Cerebellar nuclear complex (tissue), 1 donor: ENCODE measurements at places on chromosomes 16 and 17.

DNA sequence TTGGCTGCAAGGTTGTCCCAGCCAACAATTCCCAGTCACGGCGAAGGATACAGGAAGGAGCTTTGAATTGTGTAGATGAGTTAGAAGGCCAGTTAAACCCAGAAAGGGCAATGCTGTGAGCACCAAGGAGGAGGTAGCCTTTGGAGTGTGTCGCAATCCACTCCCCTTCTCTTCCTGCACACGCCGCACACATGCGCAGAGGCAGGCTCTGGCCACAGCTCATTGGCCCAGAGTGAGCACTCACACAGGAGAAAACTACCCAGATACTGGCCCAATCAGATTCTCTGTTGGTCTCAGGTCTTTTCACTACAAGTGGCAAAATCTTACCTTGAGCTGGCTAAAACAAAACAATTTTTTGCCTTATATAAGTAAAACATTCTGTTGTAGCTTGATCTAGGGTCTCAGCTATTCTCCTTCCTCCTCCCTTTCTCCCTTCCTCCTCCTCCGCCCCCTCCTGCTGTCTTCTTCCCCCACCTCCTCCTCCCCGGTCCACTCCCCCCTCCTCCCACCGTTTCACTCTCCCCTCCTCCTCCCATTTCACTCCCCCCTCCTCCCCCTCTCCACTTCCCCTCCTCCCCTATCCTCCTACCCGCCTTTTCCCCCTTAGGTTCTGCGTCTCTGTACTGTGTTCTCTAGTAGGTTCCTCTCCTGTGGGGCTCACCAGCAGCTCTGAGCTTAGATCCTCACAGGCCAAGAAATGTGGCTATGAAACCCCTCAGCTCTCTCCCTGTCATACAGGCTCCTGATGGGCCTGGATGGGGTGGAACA is 344.9 kb downstream of the CPPED1 start:
- DNase-seq, result no peak

- DNase-seq, result no peak
Observed at GRCh38 chr17:46003907-46004748, 5.1 kb downstream of the STH start.

- no peak for DNase-seq
Observed at GRCh38 chr17:15348021-15348420, 6.6 kb upstream of the TEKT3 start.

GRCh38 chr16:86619239-86619794 is 41.0 kb downstream of the FOXL1 start:
- no peak for DNase-seq

GRCh38 chr16:81668243-81669097 is 110.6 kb upstream of the PLCG2 start:
- DNase-seq, result no peak

GRCh38 chr17:69967910-69968411 is 107.1 kb upstream of the KCNJ16 start:
- no peak for DNase-seq

DNA sequence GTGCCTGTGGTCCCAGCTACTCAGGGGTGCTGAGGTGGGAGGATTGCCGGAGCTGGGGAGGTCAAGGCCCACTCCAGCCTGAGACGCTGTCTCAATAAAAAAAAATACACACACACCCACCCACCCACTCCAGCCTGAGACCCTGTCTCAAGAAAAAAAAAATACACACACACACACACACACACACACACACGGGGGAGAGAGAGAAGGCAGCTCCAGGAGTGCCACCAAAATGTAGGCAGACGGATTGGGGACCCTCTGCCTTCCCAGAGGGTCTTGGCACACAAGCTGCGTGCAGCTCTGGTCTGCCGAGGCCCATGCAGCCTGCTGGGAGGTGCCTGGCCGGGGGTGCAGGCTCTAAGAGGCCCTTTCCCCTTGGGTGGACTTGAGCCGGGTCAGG is 5.9 kb upstream of the NUDT16L1 start:
- DNase-seq, result no peak

DNA sequence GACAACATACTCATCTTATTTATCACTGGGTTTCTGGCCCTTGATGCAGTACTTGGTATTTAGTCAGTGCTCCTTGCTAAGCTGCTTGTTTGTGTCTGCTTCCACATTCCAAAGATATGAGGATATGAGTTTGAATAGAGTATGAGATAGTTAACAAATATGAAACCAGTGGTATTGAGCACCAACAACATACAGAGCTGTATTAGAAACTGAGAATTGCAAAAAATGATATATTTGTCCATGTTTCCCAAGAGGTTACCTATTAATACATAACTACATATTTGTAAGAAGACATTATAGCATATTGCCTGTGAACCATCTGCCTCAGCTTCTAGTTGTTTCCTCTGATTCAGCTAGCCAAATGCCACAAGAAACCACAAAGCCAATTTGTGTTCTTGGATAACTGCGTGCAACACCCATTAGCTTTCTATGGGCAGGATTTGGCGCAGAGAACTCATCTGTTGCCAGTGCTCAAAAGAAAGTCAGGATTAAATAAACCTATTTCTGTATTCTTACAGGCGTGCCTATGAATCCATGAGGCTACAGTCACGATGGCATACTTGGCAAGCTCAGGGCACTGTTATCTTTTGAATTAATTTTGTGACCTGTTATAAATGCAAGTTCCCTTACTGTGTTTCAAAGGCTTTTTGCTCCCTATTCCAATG is 194.4 kb downstream of the MAP2K6 start:
- DNase-seq, result no peak

DNA sequence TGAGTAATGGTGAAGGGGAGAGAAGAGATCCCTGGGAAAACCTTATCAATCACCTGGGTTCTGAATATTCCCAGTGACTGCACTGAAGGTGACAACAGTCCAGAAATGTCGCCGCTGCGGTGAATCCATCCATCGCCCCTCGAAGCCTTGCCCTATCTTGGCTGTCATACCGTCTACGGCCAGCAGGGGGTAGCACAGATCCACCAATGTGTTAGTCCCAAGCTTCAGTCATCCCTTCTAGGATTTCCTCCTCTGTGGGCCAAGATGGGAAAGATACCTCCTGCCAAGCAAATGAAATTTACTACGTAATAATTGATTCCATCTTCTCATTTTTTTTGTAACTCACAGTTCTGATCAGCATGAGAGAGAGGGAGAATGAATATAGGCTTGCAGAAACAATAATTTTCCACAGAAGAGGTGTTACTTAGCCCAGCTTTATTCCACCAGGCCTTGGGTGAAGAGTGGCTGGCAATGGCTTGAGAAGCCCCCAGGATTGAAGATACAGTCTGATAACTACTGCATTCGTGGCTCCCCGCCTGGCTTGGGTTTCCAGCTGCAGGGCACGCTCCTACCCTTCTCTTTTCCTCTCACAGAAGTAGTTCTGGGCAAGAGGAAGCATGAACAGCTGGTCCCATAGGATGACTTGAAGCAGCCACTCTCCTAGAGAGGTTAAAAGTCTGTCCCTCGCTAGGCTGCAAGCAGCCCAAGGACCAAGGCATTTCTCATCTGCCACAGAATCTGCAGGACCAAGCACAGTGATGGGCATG is 2.6 kb upstream of the FMNL1 start:
- DNase-seq, result peak; percentile 73

DNA sequence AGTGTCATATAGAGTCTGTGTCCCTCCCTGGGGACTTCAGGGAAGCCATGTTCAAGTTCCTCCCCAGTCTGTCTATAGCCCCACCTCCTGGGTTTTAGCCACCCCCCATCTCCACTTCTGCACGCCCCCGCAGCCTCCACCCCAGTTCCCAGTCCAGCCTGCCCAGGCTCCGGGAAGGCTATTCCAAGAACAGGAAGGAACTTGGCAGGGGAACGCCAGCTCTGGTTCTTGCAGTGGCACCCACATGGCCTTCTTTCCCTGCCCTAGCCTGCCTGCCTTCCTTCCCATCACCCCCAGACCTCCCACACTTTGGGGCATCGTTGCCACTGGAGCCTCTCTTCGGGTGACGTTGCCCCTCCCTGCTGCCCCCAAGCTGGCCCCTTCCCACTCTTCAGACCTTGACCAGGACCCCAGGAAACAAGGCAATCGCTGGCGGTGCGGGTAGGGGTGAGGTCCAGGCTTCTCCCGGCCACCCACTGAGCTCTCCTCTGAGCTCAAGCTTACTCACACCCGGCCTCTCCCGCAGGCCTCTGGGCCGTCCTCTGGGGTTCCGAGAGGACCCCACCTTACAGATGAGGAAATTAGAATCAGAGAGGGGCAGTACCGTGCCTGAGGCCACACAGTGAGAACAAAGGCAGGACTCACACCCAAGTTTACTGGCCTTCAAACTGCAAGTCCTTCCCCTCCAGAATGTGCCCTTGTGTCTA is 9.2 kb upstream of the CES4A start:
- DNase-seq, result no peak

- no peak for DNase-seq
Observed at GRCh38 chr17:33192951-33193911, 99.9 kb downstream of the ASIC2 start.

GRCh38 chr17:1095090-1095852 is 84.5 kb downstream of the ABR start:
- DNase-seq, result no peak

GRCh38 chr17:44572801-44573200 is 15.5 kb downstream of the FZD2 start:
- DNase-seq, result no peak

GRCh38 chr17:56884483-56885311 is 29.2 kb downstream of the TRIM25 start:
- no peak for DNase-seq

DNA sequence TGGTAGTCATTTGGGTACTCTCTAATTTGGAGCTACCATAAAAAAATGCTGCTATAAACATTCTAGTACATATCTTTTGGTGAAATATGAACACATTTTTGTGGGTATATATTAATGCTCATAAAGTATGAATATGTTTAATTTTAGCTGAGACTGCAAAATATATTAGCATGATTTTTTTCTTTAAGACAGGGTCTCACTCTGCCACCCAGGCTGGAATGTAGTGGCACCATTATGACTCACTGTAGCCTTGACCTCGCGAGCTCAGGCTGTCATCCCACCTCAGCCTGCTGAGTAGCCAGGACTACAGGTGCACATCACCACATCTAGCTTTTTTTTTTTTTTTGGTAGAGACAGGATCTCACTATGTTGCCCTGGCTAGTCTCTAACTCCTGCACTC is 371.7 kb downstream of the SOX9 start:
- DNase-seq, result no peak

DNA sequence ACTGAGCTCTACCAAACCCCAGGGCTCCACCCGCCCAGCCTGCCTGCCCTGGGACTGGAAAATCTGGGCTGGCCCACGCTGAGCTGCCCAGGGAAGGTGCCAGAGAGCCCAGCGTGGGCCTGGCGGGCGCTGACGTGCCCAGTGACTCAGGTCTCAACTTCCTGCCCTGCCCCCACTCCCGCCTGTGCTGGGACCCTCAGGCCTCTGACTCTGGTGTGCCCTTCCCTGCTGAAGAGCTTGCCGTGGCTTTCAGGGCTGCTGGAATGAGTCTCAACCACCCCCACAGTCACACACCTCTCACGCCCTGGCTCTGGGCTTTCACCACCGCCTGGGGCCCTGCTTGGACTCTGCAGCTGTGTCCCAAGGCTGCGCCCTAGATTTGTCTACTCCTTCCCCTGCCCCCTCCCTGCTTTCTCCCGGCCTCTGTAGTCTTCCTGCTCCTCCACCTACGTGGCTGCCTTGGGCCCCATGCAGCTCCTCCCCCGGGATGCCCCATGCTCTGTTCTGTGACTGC is 10.4 kb downstream of the LLGL1 start:
- no peak for DNase-seq

GRCh38 chr17:61235827-61236197 is 163.8 kb upstream of the TBX2 start:
- DNase-seq, result no peak

GRCh38 chr16:19291475-19291874 is 5.9 kb downstream of the CLEC19A start:
- DNase-seq, result no peak

GRCh38 chr17:79947351-79948031 is 88.2 kb downstream of the TBC1D16 start:
- DNase-seq, result no peak

DNA sequence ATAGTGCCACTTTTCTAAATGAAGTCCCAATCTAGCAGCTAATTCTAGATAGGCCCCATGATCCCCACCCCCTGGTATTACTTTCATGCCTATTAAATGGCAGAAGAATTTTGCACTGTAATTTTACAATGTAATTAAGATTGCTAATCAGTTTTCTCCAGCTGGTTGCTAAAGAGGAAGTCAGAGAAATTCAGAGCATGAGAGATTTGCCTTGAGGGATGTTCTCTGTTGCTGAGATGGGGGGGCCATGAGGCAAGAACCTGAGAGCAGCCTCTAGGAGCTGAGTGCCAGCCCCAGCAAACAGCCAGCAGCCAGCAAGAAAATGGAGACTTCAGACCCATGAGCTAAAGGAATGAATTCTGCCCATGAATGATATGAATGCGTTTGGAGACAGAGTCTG is 38.9 kb downstream of the SHCBP1 start:
- DNase-seq, result no peak

DNA sequence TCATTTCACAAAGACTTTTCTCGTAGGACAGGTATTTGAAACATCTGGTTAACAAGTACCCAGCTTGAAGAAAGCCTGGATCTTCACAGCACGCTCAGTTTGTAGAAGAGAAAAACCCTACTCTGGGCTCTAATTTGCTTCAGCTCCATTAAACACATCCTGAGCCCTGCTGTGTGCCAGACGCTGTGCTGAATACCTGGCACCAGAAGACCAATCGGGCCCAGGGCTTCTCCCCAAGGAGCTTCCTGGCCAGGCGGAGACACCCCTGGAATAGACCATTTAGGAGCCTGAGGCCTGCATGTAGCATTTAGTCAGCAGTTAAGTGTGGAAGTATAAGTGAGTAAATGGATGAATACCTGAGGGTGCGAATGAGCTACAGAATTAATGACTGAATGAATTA is 8.9 kb upstream of the ABAT start:
- DNase-seq, result no peak

GRCh38 chr16:59411961-59412841 is 678.1 kb upstream of the GOT2 start:
- DNase-seq, result no peak

GRCh38 chr16:80594756-80595155 is 54.0 kb downstream of the DYNLRB2 start:
- DNase-seq, result no peak

- DNase-seq, result peak; percentile 76
Observed at GRCh38 chr17:82457929-82458178, 687 bp upstream of the NARF start.

DNA sequence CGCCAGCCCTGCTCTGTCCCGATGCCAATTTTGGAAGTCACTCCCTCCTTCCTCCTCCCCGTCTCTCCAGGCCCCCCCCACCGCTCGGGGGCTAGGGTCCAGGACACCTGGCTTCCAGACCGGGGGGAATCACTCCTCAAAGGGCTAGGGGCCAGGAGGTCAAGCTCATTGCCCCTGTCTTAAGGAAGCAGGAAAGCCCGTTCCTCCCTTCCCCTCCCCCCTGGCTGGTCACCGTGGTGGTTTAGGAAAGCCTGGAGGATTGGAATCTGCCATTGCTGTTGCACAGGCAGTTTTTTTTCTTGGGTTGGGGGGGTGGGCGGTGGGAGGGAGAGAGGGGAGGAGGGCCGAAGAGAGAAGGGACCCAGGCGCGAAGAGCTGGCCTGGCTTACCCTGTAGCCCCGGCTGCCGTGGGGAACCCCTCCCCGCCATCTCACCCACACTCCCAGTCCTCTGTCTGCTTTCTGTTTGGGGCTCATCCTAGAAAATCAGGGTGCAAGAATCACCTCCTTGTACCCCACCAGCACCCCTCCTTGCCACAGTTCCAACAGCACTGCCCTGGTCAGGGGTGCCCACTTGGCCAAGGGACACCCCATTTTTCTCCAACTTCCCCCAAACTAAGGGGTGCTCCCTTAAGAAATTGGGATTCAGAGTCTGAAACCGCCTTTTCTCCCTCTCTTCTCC is 2.9 kb upstream of the BCL6B start:
- no peak for DNase-seq

- no peak for DNase-seq
Observed at GRCh38 chr17:44102849-44103622, 20.4 kb downstream of the HDAC5 start.
